Fibroblast of mammary gland (primary cell): ENCODE measurements at places on chromosomes 13 and 19.

- no peak for DNase-seq
These were observed 42.7 kb downstream of the ARHGAP35 start for GRCh38 chr19:46903458-46903857.

GRCh38 chr13:105971312-105971711 lies 564.1 kb downstream of the EFNB2 start:
- no peak for DNase-seq

GRCh38 chr13:46526100-46526735 lies 26.8 kb upstream of the LRCH1 start:
- DNase-seq: no peak

DNA sequence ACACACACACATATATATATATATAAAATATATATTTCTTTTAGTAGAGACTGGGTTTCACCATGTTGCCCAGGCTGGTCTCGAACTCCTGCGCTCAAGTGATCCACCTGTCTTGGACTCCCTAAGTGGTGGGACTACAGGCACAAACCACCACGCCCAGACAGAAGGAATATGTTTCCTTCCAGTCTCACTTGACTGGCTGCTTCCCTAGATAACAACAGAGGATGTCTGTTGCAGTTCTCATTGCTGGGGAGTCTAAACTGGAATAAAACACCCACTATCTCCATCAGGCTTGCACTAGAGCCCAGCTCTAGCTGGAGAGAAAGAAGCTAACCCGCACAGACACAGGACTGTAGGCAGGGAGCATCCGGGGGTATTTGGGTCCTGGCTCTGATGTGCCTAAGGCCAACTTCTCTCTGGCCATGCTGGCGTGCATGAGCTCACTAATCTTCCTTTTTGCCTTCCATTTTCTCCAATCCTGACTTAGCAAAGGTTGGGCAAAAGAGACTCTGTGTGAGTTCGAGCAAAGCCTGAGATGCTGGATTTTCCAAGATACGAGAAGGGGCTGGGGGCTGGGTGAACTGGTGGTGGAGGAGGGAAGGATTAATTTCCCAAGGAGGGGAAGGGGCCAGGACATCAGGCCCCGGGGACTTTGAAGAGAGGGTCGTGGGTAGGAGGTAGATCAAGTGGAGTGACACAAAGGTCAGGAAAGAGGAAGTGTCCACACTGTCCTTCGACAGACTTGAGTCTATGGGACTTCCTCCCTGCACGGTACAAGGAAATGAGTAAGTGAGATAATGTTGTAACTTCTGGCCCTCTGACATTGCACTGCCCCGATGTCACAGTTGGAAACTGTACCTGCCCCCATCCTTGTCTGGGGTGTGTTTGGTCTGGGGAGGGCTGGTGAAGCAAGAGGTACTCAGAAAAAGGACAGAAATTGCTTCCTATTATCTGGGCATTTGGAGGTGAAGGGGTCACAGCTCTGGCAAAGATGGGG lies 22.5 kb upstream of the ALOX5AP start:
- no peak for DNase-seq

DNA sequence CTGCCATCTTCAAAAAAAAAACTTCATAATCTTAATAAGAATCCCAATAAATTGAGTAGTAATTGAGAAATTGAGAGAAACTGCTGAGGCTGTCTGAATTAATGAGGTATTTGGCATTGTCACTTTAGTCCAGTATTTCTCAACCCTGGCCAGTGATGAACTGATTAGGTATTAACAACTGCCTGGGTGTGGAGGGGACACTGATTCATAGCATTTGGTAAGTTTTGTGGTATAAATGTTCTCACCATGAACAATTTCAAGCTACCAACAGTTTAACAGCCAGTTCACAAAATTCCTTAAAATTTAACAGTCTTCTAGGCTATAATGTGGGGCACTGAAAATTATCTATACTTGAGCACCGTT lies 18.3 kb downstream of the GPC6 start:
- DNase-seq: peak; percentile 74

GRCh38 chr13:110307767-110308655 lies 927 bp downstream of the COL4A2 start:
- peak; percentile 64 for DNase-seq

GRCh38 chr13:46293436-46293835 lies 81.7 kb downstream of the LRRC63 start:
- DNase-seq: no peak

DNA sequence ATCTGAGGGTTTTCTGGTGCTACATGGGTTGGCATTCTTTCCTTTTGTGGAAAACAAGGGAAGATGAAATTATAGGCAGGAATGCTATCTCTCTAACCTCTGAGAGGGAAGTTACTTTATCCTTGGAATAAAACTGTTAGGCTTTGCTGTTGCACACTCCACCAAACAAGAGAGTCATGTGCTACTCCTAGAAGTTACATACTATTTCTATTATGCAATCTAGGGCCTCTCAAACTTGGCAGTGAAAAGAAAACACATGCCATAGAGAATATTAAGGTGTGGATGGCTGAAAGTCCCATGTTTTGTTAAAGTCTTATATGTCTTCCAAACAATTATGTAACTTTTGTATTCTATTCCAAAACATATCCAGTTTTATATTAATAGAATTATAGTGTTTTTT lies 367.9 kb downstream of the SLC7A1 start:
- DNase-seq: no peak

GRCh38 chr19:58552655-58553054 lies 2.2 kb downstream of the CHMP2A start:
- DNase-seq: no peak
